ENCODE measurements at places on chromosomes 16 and 17.

GRCh38 chr16:81445143-81445961, 744 bp downstream of the CMIP start:
- no peak for DNase-seq

- no peak for DNase-seq
Observed at GRCh38 chr17:71500761-71501555, 619.9 kb upstream of the SOX9 start.

DNA sequence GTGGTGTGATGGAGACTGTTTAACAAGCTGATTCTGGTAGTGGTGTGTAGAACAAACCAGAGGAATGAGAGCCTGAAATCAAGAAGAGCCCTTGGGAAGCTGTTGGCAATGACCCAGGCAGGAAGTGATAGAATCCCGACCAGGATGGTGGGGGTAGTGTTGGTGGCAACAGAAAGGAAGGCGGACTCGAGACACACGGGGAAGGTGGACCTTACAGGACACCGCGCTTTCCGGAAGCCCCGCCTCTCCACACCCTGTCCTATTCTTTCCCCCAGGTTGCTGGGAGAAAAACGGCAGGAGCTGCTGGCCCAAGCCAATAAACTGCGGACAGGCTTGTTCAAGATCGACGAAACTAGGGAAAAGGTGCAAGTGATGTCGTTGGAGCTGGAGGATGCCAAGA, 30.0 kb upstream of the KDM6B start:
- no peak for DNase-seq

- peak; percentile 27 for DNase-seq
Observed at GRCh38 chr17:2926019-2926650, 129.9 kb downstream of the RAP1GAP2 start.

GRCh38 chr17:69096541-69096940, 35.8 kb upstream of the ABCA9 start:
- DNase-seq = no peak

DNA sequence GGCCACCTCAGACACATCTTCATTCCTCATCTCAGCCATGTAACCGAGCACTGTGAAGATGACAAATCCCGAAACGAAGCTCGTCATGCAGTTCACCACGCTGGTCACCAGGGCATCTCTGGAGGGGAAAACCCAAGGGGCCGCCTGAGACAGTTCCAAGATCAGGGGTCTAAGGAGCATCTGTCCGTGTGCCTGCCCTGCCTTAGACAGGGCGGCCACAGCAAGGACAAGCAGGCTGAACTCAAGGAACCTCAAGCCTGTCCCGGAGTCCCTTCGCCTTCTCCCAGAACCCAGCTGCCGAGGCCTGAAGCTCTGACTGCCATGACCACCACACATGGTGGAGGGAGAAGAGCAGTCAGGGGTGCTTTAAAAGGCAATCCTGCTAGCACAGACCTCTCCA, 22.7 kb downstream of the SLC6A4 start:
- DNase-seq = no peak

DNA sequence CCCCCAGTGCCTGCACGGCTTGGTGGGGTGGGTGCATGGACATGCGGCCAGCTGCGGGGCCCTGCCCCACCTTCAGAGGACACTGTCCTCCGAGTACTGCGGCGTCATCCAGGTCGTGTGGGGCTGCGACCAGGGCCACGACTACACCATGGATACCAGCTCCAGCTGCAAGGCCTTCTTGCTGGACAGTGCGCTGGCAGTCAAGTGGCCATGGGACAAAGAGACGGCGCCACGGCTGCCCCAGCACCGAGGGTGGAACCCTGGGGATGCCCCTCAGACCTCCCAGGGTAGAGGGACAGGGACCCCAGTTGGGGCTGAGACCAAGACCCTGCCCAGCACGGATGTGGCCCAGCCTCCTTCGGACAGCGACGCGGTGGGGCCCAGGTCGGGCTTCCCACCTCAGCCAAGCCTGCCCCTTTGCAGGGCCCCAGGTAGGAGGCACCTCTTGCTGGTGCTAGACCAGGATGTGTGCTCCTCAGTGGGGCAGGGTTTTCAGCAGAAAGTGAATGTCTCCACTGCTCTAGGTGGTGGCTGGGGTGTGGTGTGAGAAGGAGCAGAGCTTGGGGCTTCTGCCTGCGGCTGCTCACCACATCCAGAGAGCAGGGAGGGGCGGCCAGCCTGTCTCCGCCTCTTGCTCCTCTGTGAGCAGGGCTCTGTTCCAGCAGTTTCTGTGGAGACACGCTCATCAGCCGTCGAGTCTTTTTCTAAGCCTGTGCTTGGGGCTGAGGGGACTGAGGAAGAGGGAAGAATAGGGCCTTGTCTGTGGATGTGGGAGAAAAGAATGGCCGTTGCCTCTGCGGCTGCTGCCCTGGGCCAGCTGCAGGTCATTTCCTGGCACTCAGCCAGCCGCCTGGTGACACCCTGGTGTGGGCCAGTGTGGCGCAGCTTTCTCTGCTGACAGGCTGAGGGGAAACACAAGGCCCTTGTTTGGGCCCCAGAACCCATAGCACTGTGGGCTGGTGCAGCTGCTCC, 2.2 kb downstream of the ZNF276 start:
- no peak for DNase-seq

DNA sequence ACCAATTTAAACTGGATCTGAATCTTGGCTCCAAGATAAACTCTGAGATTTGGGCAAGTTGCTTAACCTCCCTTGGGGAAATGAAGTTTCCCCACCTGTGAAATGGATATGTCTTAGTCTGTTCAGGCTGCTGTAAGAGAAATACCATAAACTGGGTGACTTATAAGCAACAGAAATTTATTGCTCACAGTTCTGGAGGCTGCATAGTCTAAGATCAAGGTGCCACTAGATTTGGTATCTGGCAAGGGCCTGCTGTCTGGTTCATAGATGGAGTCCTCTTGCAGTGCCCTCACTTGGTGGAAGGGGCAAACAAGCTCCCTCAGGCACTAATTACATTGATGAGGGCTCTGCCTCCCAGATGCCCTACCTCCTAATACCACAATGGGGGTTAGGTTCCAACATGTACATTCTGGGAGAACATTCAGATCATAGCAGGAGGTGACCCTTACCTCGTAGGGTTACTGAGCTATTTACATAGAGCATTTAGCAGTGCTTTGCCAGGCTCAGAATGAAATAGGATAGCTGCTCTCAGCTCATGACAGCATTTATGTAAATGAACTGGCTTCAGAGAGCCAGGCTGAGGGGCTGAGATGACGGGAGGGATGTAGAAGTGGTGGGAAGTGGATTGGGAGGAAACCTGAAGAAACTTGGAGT, 83.9 kb downstream of the SPECC1 start:
- DNase-seq = no peak

DNA sequence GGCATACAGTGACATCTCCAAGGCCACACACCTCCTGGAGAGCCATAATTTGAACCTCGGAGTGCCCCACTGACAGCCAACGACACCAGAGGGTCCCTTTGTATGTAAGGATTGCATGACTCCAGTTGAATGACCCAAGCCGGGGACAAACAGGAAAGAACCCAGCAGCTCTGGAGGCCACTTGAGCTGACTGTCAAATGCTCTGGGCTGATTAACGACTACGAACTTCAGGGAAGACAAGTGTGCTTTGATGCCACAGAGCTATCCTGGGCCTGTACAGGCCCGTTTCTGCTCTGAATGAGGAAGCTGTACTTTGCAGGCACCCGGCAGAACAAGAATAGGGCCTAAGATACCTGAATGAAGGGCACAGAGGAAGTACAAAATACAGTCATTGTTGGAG, 404.6 kb downstream of the SLC39A11 start:
- DNase-seq = no peak

GRCh38 chr17:12664894-12665262, 812 bp upstream of the MYOCD start:
- no peak for DNase-seq

- DNase-seq = no peak
Observed at GRCh38 chr16:3503523-3503922, 2.7 kb downstream of the CLUAP1 start.

- no peak for DNase-seq
Observed at GRCh38 chr17:1810450-1811103, 19.1 kb downstream of the SMYD4 start.

GRCh38 chr17:9767432-9767991, 23.9 kb downstream of the DHRS7C start:
- DNase-seq = no peak

DNA sequence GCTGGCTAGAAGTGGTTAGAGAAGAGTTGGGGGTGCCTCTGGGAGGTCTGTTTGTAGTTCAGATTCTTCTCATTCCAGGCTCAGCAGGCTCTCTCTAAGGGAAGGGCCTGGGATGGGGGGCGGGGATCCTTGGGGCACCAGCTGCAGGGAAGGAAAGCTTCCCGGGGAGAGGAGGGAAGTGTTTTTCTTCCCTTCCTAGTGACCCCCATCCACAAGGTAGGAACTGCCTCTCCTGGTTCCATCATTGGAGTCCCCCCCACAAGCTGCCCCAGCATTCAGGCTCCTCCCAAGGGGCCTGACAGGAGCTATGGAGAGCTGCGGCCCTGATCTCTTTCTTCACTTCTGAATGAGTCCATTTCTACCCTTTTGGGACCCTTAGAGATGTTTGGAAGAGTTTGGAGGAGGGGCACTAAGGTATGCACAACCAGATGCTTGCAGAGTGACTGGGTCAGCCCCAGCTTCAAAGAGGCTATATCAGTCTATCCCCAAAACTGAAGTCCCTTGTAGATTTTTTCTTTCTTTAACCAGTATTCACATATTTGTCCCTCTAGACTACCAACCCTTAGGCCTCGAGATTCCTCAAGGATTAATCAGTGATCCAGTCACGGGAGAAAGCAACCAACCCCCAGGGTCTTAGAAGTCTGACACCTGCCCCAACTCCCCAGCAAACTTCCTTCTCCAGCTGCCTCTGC, 13.9 kb upstream of the FZD2 start:
- peak; percentile 88 for DNase-seq

DNA sequence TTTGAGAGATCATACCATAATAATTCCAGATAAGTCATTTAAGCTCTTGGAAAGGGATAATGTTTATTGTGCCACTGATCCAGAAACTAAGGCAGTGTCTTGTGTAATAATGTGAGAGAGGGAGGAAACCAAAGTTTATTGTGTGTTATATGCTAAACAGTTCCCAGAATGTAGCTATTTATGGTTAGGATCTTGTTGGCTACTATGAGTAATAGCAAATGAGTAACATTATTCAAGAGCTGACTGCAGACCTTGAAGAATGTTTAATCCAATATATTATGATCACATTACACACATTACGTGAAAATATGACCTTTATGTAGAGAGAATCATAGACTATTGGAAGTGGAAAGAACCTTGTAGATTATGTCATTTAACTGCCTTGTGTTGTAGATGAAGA, 139.5 kb downstream of the BCAS3 start:
- DNase-seq = peak; percentile 89

GRCh38 chr17:30567231-30568116, 90.3 kb downstream of the GOSR1 start:
- DNase-seq = no peak

DNA sequence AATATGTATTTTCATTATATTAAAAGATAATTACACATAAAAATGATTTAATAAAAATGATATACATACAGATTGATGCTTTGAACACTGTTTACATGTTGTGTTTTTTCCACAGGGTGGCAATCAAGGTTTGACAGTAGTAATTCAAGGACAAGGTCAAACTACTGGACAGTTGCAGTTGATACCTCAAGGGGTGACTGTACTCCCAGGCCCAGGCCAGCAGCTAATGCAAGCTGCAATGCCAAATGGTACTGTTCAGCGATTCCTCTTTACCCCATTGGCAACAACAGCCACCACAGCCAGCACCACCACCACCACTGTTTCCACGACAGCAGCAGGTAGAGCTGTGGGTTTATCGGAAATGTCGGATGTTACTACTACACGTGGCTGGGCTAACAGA, 52.2 kb downstream of the C17orf58 start:
- DNase-seq = no peak

DNA sequence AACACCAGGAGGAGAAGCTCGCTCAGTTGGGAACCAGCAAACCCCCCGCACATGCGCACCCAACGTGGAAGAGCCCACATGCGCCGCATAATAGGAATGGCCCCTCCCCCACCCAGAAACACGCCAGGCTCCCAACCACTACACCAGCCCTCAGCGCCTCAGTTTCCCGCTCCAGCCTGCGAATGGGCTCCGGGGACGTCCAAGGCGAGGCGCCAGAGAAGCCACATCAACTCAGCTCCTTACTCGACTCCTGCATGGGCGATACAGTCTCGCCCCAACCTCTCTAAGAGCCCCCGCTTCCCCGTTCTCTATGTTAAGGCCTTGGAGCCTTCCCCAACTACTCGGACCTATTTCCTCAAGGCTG, 504 bp downstream of the SRSF1 start:
- DNase-seq = peak; percentile 24

- DNase-seq = no peak
Observed at GRCh38 chr17:42411361-42411760, 11.7 kb downstream of the CAVIN1 start.

DNA sequence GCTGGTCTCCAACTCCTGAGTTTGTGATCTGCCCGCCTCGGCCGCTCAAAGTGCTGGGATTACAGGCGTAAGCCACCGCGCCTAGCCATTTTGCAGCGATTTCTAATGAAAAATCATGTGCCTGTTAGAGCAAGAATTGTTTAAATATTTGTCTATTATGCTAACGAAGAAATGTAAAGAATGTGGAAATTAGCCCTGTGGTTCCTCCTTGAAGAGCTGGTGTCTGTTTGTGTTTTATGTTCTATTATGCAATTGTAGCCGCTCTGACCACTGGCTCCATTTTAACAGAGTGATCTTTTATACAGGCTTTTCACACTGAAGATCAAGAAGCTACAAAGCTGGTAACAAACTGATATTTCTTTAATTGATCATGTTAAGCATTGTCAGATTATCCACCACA, 217.3 kb downstream of the USP22 start:
- DNase-seq = no peak

GRCh38 chr17:12730931-12731521, 58.3 kb upstream of the ARHGAP44 start:
- DNase-seq = no peak

GRCh38 chr16:87457709-87458423, 35.0 kb downstream of the ZCCHC14 start:
- peak; percentile 94 for DNase-seq

GRCh38 chr16:200388-200787, 20.1 kb downstream of the HBQ1 start:
- peak; percentile 55 for DNase-seq
